ENCODE measurements at places on chromosomes 7 and 10.

- H3K36me3 ChIP-seq: no peaks in the 10 kb centered on the region
- H3K4me1 ChIP-seq: no peaks in the 10 kb centered on the region
- DNase-seq: no peak
- no peak overlapping the region for H3K4me3 ChIP-seq
These were observed 216.3 kb upstream of the SHH start for GRCh38 chr7:156028521-156028920.

DNA sequence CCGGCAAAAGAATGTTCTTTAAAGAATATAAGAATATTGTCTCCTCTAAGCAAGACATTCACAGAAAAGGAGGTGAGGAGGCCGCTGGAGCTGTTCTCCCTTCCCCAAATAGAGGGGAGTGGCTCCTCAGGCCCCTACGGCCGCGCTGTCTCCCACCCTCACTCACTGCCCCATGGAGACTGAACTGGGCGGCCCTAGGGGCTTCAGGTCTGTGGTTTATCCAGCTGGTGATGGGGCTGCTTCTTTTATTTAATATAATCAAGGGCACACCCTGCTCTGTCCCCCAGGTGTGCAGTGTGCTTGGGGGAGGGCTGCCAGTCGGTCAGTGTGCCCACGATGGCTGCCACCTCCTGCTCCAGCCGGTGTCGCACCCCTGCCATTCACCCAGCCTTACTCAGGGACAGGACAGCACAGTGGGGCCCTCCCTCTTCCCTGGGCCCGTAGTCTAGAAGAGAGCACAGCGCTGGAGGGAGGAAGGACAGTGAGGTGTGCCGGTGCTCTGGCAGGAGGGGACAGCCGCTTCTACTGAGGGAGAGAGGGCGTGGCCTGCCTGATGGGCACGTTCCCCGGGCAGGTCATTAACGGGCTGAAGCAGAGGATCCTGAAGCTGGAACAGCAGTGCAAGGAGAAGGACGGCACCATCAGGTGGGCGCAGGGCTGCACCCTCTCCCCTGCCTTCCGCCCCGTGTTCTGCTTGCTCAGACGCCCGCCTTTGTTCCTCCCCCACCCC is 23.4 kb downstream of the IQCE start:
- no peak for DNase-seq
- H3K27ac ChIP-seq: no peak overlapping the region
- peaks cover 31% of the 10 kb centered on the region for H3K36me3 ChIP-seq
- no peaks in the 10 kb centered on the region for H3K27me3 ChIP-seq
- no peaks in the 10 kb centered on the region for H3K4me1 ChIP-seq
- H3K4me3 ChIP-seq: no peak overlapping the region

DNA sequence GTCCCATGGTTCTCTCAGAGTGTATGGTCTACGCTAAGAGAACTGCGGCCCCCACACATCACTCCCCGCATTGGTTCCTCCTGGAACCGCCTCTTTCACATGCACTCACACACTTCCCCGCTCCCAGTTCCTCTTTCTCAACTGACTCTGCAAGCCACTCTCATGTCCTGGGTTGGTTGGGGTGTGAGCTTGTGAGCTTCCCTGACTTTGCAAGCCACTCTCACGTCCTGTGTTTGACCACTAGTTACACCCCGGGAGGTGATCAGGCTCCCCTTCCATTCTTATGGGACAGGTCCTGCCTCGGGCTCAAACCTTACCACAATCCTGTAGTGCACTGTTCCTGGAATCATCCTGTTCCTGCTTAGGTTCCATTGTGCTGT is 105.0 kb downstream of the TRIM24 start:
- no peak overlapping the region for H3K27ac ChIP-seq
- H3K36me3 ChIP-seq: peaks cover 42% of the 10 kb centered on the region
- H3K27me3 ChIP-seq: no peaks in the 10 kb centered on the region
- no peak for DNase-seq
- H3K4me1 ChIP-seq: no peaks in the 10 kb centered on the region

- no peaks in the 10 kb centered on the region for H3K36me3 ChIP-seq
- H3K4me3 ChIP-seq: peak overlapping the region; percentile 87
- H3K27ac ChIP-seq: peak overlapping the region; percentile 96
- H3K27me3 ChIP-seq: no peaks in the 10 kb centered on the region
- no peaks in the 10 kb centered on the region for H3K4me1 ChIP-seq
These were observed 993 bp downstream of the ZC3HAV1 start for GRCh38 chr7:139108266-139109187.

- no peak overlapping the region for H3K27ac ChIP-seq
- H3K4me1 ChIP-seq: no peaks in the 10 kb centered on the region
- no peak for DNase-seq
- no peak overlapping the region for H3K4me3 ChIP-seq
These were observed 572.4 kb downstream of the ATRNL1 start for GRCh38 chr10:115665549-115665948.

DNA sequence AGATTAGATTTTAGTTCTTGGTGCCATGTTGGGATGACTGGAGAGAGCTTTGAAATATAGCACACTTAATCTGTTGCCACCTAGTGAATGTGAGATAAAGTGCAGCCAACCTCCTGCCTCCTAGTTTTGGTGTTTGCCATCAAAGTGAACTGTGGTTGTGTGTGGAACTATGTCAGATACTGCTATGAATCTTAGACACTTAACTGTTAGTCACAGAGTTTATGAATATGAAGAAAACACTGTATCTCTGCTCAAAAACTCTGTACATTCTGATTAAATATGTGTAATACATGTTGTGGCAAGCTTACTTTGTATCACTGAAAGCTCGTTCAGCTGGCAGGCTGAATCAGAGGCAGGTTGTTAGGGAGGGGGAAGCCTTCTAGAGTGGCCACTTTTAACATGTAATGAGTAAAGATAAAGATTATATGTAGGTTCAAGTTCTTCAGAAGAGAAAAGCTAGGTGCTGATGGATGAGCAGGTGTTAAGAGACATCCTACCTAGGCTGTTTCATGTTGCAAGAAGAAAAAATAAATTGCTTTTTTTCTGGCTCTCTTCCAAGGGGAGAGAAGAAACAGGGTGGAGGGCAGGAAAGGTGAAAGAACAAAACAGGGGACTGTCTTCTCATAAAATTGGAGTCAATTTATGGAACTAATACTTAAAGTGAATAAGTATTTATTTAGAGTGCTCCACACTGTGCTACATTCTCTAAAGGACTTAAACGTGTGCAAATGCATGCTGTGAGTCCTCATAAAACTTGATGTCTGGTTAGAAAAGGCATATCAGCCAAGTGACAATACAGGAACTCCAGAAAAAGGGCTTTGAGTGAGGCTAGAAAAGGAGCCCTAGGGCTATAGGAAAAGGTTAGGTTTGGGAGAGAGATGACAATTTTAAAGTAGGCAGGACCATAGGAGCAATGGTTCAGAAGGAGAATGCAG is 14.1 kb upstream of the LAMB1 start:
- peaks cover 4% of the 10 kb centered on the region for H3K4me1 ChIP-seq
- H3K4me3 ChIP-seq: no peak overlapping the region
- no peak for DNase-seq

DNA sequence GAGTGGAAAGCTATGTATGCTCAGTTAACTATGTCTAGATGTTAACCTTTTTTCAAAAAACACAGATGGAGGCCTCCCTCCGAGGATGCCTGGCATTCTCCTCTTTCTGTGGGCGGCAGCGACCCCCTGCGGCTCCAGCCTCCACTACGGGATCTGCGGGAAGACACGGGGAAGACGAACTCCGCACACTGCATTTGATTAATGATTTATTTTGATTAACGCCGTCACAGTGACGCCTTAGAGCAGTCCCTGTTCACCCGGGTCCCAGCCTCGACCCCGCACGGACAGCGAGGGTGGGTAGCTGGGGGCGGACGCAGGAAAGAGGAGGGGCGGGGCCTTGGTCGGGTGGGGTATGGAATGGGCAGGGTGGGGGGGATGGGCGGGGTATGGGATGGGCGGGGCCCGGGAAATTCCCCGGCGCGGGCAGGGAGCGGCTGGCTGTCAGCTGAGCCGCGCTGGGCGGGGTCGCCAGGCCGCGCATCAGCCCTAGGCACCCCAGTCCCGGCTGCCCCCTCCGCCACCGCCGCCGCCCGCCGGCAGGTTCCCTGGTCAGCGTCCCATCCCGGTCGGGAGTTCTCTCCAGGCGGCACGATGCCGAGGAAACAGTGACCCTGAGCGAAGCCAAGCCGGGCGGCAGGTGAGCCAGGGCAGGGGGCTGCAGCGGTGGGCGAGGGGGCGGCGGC is at the start of gene OPTN:
Gene OPTN, plus strand, starts transcription at position 498 of the 683 bp plus-strand sequence. CDS start 8,960 bp downstream, outside the sequence.
- peak within 1 kb of the TSS; percentile 96 for H3K27ac ChIP-seq
- peak within 1 kb of the TSS; percentile 94 for H3K4me3 ChIP-seq
- DNase-seq: peak; percentile 81
- no peaks in the 10 kb centered on the region for H3K36me3 ChIP-seq
- no peaks in the 10 kb centered on the region for H3K27me3 ChIP-seq

DNA sequence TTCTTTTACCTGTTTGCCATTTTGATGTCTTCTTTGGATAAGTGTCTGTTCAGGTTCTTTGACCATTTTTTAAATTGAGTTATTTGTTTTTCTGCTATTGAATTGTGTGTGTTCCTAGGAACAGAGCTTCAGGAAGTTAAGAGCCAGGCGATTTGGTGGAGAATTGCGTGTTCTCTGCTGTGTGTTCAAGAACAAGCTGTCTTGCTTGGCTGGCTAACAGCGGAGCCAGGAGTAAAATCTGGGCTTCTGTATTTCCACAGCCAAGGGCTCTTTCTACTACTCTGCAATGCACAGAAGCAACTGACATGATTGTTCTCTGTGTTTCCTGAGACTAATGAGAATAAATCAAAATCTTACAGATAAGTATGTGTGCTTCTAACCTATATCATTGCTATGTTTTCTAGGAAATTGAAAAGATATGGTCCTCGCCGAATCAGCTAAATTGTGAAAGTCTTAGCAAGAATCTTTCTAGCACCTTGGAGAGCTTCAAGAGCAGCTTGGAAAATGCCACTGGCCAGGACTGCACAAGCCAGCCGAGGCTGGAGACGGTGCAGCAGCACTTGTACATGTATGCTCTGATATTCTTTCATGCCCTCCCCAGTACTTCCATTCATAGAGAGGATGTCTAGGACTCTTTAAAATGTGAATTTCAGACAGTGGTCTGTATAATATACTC is 124.2 kb downstream of the ABCA13 start:
- no peaks in the 10 kb centered on the region for H3K4me1 ChIP-seq
- no peak overlapping the region for H3K27ac ChIP-seq
- H3K36me3 ChIP-seq: no peaks in the 10 kb centered on the region

DNA sequence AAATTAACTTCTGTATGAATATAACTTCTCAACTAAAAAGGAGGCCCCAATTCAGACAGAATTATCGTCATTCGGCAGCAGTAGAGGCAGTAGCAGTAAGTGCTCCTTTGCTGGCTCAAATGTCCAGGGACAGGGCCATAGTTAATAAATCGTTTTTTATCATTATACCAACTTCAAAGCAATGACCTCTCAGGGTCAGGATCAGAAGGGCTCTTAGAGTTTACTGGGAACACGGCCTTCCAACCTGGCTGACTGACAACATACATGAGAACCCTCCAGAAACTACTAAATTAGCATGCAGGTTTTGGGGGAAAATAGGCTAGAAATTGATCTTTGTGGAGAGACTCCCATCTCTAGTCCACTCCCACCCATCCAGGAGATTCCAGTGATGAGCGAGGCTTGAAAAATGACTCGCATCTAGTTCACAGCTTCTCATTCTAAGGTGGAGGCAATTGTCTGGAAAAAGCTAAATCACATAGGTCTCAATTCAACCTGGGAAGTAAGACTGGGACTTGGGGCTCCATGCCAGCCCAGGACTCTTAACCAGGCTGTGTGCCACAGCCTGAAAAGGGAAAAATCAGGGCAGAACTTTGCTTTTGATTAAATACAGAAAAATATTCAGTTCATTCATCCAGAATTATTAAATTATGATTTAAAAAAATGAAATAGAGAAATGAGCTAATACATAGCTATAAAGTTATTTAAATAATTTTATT is 84.6 kb downstream of the ABLIM1 start:
- no peaks in the 10 kb centered on the region for H3K27me3 ChIP-seq
- DNase-seq: no peak
- peak overlapping the region; percentile 47 for H3K27ac ChIP-seq
- peaks cover 52% of the 10 kb centered on the region for H3K36me3 ChIP-seq

GRCh38 chr7:15358112-15358511 is 203.7 kb downstream of the AGMO start:
- no peak for DNase-seq
- H3K4me3 ChIP-seq: no peak overlapping the region
- H3K4me1 ChIP-seq: no peaks in the 10 kb centered on the region
- H3K27me3 ChIP-seq: no peaks in the 10 kb centered on the region

DNA sequence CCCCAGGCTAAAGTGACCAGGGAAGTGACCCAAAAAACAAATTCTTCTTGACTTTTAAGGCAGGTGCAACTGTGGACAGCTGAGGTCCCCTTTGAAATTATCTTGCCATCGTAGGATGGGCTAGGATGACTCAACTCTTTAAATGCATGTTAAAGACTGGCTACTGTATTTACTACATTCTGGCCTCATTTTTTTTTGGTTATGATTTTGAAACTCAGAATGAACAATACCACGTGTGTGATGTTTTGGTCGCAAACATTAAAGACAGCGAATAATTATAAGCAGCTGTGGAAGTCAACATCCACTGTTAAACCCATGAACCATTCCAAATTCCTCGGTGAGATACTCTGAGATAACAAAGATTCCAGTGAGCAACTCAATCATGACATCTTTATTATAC is 1.2 kb upstream of the SLC13A4 start:
- DNase-seq: no peak
- H3K27ac ChIP-seq: no peak overlapping the region
- H3K4me3 ChIP-seq: no peak overlapping the region

DNA sequence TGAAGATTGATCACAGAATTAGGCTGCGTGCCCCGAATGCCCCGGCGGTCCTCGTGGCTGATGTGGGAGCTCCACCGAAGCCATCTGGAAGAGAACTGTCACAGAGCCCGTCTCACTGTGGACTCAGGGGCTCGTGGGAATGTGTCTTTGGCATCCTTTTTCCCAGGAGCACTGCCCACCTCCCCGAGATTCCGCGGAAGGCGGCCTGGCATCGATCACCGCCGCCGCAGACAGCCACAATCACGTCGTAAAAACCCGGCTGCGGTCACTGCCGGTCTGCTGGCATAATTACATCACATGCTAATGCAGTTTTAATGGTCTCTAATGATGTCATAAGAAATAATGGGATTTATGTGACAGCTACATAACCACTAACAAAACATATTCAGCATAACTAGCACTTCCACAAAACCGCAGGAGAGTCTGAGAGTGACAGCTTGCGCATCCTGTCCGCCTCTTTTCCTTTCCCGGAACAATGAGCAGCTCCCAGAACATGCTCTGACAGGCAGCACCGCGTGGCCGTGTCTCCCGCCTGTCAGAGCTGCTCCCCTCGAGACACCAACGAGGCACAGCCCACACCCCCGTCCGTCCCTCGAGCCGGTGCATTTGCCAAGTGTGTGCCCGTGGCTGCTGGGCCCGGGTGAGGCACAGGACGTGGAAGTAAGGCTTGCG is 490.0 kb downstream of the PTPRN2 start:
- no peaks in the 10 kb centered on the region for H3K4me1 ChIP-seq
- H3K36me3 ChIP-seq: no peaks in the 10 kb centered on the region
- H3K4me3 ChIP-seq: no peak overlapping the region
- no peak overlapping the region for H3K27ac ChIP-seq
- no peak for DNase-seq

GRCh38 chr7:1675036-1675671 is 5.1 kb downstream of the ELFN1 start:
- no peak overlapping the region for H3K27ac ChIP-seq
- no peaks in the 10 kb centered on the region for H3K36me3 ChIP-seq
- DNase-seq: no peak
- H3K4me3 ChIP-seq: no peak overlapping the region
